Breast epithelium (tissue), 4 donors: ENCODE measurements at places on chromosomes 12 and 14. TPM values are rescaled to one million over a fixed set of nuclear protein-coding genes. Genes with fewer than 3 reads are reported as not detected.

The SLCO1C1 gene
- not detected for total RNA-seq

The TAS2R10 gene
- 1.3 TPM for total RNA-seq

The OTX2 gene
- total RNA-seq, result not detected

The PRPH gene
- total RNA-seq, result 2.0 TPM

The SLC7A8 gene
- total RNA-seq, result 61.9 TPM

The PYM1 gene
- total RNA-seq, result 33.0 TPM

The TC2N gene
- 166 TPM for total RNA-seq
